ENCODE measurements at places on chromosomes 3 and 15.

DNA sequence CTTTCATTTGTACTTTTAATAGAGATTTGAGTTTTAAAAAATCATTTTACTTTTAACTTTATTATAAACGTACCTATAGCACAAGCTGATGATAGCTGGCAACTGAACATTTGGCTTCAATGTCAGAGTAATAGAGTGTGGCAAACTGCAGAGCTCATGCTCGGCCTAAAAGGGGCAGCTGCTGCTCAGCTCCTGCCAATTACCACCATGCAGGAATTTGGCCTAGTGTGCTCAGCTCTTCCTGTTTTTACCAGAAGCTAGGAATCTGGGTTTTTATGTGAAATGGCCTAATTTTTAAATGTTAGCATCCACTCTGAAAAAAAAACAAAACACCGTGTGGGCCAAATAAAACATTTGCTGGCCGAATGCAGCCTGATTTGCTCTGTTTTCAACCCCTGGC, 1.8 kb downstream of the IFT122 start:
- no peak for DNase-seq

- DNase-seq, result no peak
Observed at GRCh38 chr3:178353006-178353694, 183.1 kb upstream of the KCNMB2 start.

- no peak for DNase-seq
Observed at GRCh38 chr3:15667484-15667883, 65.9 kb downstream of the BTD start.

DNA sequence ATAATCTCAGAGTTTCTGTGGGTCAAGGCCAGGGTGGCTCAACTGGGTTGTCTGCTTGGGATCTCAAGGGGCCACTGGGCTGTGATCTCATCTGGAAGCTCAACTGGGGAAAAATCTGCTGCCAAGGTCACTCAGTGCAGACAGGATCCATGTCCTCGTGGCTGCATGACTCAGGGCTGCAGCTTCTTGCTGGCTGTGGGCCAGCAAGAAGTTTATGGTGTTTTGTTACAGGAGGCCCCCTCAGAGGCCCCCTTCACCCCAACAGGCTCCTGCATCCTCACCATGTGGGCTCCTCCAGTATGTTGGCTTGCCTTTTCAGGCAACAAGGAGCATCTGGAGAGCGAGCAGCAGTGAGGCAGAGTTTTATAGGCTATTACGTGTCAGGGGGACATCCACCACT, 14.6 kb downstream of the OCA2 start:
- DNase-seq, result no peak

DNA sequence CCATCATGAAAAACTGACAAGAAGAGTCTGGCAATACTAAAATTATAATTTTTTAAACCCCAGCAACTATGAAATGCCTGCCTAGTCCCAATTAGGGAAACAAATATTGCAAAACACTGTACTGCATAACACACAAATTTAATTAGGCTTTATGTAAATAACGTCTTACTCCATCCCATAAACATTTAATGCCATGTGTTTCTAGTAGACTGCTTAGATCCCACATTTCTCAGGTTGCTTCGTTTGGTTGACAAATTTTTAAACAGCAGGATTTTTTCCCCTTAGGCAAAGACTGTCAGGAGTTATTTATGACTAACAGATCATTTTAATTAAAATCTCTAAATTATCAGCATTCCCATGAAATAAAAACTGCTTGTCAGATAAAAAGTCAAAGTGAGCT, 29.9 kb downstream of the EIF2AK4 start:
- DNase-seq, result no peak

- no peak for DNase-seq
Observed at GRCh38 chr3:10762611-10763247, 53.3 kb upstream of the SLC6A11 start.

DNA sequence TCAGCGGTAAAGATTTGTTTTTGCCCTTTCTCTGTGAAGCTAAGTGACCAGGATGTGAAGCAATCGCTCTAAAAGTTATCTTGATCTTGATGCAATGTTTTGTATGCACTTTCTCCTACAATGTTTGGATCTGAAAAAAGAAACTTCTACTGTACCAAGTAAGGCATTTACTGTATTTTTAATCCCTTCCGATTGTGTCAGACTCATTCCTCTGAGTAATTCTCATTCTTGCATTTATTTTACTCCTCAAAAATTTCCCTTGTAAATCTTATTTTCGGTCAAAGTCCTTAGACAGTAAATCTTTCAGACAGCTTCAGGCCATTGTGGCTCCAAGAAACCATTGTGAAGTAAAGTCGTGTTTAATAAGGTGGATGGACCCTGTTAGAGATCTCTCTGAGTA, 141.9 kb downstream of the TP63 start:
- DNase-seq, result no peak

DNA sequence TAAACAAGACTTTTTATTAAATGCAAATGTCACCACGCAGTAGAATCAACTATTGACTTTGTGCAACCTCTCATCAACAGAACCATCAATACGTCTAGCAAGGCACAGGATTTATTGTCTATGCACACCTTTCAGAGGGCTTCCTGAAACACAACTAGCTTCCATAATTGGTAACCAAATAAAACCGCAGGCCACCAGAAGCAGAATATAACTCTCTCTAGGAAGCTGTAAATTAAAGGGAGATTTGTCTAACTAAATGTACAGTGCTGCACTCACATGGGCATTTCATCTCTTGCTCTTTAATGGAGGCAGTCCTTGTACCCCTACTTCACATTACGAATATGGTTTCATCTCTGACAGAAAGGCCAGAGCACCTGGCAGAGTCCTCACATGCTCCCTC, 93.0 kb downstream of the FHIT start:
- DNase-seq, result no peak

- no peak for DNase-seq
Observed at GRCh38 chr15:48547286-48547685, 98.2 kb downstream of the FBN1 start.

DNA sequence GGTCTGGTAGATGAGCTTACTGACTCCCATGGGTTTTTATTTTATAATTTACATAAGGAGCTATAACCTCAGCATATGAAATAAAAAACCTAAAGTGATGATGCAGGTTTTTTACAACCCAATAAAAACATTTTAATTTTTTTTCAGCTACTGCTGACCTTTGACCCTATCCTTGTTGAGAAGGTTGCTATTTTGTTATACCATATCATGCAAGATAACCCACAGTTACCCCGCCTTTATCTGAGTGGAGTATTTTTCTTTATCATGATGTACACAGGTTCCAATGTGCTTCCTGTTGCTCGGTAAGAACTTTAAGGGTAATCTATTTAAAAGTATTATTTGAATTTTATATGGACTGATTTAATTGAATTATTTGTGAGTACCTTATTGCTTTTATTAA, 70.8 kb downstream of the DNAJC13 start:
- no peak for DNase-seq

DNA sequence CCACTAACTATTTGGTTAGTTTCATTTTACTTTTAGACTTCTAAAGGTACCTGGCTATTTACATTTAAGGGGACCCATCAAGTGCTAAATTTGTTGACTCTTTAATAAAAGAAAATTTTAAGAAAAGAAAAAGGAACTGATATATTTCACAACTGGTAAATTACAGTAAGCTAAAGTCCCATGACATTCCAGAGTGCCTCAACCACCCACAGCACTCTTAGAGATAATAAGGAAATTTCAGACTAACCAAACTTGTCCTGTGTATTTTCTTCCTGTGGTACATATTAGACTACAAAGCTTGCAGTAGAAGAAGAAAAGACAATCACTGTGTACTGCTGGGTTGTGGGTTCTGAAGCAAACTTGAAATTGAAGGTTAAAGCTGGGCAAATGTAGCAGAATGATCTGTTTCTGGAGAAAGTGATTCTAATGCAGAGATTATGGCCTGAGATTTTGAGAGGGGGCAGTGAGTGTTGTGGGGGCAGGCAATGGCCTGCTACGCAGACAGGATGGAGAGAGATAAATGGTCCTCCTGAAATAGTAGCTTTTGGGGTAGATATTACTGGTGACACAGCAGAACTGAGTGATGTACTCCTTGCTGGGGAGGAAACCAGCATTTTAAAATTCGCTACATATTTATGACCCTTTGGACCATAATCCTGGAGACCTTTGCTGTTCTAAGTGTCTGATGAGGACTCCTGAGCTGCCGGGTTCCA, 24.5 kb upstream of the MFSD1 start:
- DNase-seq, result no peak

GRCh38 chr3:54706738-54707137, 221.1 kb downstream of the LRTM1 start:
- no peak for DNase-seq

- no peak for DNase-seq
Observed at GRCh38 chr3:11508346-11509172, 135.2 kb downstream of the VGLL4 start.

DNA sequence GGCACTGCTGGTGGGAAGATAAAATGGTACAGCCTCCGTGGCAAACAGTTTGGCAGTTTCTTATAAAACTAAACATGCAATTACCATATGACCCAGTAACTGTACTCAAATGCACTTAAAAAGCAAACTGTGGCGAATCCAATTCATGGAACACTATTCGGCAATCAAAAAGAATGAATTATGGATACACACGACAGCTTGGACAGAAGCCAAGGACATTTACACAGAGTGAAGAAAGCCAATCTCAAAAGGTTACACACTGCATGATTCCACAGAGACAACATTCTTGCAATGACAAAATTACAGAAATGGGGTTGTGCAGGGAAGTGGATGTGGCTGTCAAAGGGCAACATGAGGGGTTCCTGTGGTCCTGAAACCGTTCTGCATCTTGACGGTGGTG, 122.1 kb upstream of the IQSEC1 start:
- no peak for DNase-seq

GRCh38 chr3:134685929-134686802, 35.3 kb upstream of the KY start:
- no peak for DNase-seq

Measured in hematopoietic multipotent progenitor cell treated with erythropoietin and hydrocortisone succinate and interleukin-3 and kit ligand, for 15 days (in vitro differentiated cells).